ENCODE measurements at places on chromosomes 11 and 22.

- no peak for DNase-seq
Measured at GRCh38 chr11:69599502-69599901, 41.5 kb upstream of the CCND1 start.

DNA sequence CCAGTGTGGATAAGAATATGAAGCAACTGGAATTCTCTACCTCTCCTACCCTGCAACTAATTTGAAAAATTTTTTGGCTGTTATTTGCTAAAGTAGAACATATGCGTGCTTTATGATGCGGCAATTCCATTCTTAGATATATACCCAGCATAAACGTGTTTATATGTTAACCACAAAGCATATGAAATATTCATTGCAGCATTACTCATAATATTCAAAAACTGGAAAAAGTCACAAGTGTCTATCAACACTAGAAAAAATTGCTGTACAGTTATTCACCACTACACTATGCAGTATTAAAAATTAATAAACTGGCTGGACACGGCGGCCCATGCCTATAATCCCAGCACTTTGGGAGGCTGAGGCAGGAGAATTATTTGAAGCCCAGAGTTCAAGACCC, 226.4 kb downstream of the LUZP2 start:
- DNase-seq: no peak

DNA sequence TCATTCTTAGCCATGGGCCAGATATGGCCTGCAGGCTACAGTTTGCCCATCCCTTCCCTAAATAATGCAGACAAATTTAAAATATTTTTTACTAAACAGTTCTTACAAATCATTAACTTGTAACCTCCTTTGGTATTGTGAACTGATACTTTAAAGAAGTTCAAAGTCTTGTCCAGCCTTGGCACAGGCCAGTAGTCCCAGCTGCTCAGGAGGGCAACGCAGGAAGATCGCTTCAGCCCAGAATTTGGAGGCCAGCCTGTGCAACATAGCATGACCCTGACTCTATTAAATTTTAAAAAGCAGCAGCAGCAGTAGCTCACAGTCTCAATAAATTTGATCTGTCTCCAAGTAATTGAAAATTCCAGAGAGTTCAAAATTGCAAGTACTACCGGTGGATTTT, 83.7 kb upstream of the ARHGAP32 start:
- no peak for DNase-seq

DNA sequence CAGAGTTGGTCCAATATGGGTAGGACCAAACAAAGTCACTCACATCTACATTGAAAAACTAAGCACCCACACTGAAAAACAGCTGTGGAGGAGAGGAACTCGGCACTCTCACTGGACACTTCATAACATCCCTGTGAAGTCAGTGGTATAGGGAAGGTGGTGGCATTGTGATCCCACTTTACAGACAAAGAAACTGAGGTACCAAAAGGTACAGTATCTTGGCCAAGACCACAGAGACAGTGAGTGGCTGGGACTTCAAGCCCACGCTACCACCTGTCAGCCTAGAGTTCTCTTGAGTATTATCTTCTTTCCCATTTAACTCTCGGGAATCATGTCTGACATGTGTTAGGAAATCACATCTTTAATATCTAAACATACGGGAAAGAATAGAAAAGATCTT, 61.9 kb downstream of the SYN3 start:
- DNase-seq: no peak

- no peak for DNase-seq
Measured at GRCh38 chr22:35567351-35568141, 26.9 kb downstream of the RASD2 start.

- DNase-seq: no peak
Measured at GRCh38 chr11:62928011-62928410, 6.8 kb upstream of the CHRM1 start.

DNA sequence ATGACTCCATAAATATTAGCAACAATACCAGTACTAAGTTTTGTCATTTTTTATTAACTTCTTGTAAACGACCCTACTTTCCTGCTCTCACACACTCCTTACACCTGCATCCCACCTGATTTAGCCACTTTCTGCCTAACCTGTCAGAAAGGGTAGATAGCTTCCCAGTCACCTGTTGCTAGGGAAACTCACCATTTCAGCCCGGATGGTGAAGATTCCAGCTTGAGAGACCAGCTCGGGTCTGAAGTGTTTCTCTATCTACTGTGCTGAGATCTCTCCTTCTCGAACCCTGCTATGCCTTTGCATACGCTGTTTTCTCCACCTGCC, at the start of gene PARVG:
TSS of gene PARVG (plus strand) at position 220 of the 327 bp plus-strand sequence. CDS start 2,405 bp downstream, outside the sequence.
- DNase-seq: peak; percentile 3

GRCh38 chr22:37233751-37234631, 10.1 kb downstream of the RAC2 start:
- DNase-seq: no peak

DNA sequence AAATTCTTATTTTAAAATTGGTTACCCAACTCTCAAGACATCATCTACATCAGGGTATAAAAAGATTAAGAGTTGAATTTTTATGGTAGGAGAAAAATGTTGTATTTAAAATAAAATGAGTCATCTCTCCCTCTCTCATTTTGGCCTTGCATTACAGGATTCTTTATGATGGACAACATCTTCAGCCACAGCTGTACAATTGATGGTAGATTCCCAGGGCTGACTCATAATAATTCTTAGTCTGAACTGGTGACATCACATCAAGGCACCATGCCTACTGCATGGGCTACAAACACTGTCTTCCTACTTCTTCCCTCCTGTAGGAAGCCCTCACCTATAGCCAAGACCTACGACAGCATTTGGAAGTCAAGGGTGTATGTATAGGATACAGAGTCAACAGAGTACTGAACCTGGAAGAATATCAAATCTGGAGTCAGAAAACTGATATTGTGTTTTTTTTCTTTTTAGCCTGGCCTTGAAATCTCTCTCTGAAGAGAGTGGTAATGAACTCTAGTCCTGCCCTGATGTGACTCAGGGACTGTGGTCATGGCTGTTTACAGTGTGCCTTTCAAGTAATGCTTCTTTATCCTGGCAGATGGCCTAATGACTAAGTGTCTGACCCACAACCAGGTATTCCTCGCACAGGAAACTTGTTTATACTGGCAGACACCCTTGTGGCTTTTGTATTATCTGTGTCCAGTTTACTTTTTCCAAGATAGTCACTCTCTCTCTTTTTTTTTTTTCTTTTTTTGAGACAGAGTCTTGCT, 32.5 kb downstream of the MRGPRX2 start:
- DNase-seq: no peak

GRCh38 chr11:110525883-110526282, 96.1 kb downstream of the FDX1 start:
- no peak for DNase-seq

DNA sequence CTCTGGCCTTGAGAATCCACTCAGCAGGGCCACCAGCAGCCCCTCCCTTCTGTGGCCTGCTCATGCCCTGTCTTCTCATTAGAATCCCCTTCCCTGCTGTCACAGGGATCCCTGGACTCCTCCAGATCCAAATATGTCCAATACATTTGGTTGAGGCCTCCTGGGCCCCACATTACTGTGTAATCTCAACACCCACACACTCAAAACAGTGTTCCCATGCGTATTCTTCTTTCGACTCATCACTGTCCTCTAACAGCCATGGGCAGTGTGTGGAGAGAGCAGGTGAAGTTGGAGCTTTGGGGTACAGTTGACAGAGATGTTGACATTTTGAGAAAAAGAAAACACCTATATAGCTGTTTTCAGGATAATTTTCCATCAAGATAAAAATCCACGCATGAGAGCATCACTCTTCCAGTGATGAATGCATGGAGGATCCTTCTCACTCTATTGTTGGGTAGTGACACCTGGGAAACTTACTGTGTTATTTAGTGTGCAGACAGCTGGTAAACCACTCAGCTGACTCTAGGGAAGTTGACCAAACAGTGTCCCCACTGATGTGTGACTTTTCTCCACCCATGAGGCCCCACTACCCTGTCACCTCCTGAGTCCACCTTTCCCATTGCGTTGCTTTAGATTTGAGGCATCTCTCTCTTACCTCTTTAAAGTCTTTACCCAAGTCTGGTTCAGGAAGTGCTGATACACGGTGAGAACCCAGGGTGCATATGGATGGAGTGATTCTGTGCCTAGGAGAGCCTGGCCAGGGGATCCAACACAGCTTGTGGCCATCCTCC, 28.7 kb upstream of the VPREB1 start:
- DNase-seq: no peak

DNA sequence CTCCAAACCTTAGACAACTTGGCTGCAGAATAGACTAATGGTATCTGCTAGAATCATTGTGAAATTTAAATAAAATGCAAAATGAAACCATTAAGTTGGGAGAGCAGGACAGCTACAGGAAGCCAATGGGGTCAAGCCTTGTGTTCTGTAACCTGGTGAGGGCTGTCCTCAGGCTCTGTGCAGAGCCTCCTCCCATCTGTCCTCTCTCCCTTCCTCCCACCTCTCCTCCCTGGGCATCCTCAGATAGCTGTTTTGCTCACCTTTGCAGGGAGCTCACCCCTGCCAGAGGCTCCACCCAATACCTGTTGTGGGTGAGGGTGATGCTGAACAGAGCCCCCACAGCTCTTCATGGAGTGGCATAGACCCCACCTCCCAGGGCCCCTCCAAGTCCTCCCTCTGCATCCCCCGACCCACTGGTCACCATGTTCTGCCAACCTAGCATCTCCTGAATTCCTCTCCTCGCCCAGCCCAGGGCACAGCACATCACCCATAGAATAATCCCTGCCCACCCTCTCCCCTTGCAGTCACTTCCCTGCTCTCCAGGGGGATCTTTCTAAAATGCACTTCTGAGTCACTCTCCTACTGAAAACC, 100.3 kb downstream of the PDE2A start:
- no peak for DNase-seq

- no peak for DNase-seq
Measured at GRCh38 chr11:112805658-112806057, 155.6 kb upstream of the NCAM1 start.

- DNase-seq: no peak
Measured at GRCh38 chr11:65204143-65204542, 22.4 kb downstream of the CAPN1 start.

GRCh38 chr11:45105233-45105983, 41.0 kb upstream of the PRDM11 start:
- DNase-seq: peak; percentile 27

DNA sequence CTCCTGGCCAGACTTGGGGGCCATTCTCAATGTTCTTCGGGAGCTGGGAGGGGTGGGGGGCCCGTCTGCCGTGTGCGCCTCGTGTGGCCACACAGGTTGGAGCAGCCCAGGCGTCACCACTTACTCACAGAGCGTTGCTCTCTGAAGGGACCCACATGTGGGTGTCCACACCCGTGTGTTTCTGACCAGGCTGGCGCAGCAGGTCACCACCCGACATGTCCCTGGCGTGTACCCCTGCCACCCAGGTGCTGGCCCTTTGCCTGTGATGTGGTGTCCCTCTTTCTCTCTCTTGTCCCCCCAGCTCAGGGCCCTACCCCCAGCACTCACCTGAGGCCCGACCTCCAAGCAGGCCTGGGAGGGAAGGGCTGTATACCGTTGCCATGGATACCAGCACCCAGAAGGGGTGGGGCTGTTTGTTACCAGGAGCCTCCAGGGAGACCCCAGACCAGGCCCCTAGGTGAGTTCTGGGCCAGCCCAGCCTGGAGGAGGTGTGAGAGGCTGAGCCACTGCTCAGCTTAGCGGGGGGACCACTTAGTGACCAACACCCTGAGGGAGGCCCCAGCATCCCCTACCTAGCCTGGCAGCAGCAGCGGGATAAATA, 1.4 kb downstream of the LMNTD2 start:
- no peak for DNase-seq

DNA sequence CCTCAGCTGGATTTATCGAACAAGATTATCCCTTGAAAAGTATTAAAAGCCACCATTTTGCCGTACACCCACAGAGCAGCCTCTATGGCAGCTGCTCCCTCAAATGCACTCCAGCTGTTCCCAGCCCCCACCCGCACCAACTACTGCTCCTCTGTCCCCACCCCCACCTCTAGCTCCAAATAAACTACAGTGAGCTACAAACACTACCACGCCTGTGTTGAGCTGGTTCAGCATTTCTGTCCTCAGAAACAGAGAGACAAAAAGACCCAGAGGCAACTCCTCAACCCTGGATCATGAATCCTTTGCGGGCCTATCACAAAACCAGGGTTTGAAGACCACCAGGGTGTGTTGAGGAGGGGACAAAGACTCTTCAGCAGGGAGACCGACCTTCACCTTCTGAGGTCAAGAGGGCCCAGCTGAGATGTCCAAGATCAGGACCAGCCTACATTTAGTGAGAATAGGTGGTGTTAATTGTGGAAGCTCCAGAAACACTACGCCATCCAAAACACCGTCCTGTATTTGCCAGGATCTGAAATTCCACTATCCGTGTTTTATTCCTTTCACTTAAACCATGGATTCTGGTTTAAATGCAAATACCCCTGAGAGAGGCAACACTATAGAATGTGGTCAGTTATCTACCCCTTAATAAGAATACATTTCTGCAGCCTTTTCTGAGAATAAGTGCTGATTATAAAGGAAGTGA, 195.9 kb downstream of the DSCAML1 start:
- no peak for DNase-seq

DNA sequence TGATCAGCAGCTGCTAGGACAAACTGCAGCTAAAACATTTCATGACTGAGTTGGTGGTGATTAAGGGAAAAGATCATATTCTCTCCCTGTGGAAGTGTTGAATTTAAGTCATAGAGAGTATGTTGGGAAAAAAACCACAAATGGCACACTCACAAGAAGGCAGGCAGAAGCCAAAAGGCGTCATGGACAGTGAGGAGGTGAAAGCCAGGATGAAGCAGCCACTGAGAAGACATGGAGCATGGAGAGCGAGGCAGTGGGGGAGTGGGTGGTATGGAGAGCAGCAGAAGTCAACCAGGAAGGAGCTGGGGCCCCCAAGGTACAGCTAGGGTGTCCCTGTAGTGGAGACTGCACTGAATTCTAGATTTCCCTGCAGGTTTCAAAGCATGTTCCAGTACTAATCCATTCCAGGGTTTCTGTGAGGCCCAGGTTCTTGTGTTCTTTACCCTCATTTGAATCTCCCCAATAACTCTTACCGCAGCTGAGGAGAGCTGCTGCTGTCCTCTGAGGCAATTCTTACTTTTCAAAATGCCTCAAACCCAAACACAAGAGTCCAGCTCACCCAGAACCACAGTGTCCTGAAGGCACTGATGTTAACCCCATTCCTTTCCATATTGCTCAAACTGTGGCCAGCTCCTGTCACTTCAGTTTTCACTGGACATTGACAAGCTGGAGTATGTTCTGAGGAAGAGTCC, 191.8 kb upstream of the E2F8 start:
- DNase-seq: no peak

DNA sequence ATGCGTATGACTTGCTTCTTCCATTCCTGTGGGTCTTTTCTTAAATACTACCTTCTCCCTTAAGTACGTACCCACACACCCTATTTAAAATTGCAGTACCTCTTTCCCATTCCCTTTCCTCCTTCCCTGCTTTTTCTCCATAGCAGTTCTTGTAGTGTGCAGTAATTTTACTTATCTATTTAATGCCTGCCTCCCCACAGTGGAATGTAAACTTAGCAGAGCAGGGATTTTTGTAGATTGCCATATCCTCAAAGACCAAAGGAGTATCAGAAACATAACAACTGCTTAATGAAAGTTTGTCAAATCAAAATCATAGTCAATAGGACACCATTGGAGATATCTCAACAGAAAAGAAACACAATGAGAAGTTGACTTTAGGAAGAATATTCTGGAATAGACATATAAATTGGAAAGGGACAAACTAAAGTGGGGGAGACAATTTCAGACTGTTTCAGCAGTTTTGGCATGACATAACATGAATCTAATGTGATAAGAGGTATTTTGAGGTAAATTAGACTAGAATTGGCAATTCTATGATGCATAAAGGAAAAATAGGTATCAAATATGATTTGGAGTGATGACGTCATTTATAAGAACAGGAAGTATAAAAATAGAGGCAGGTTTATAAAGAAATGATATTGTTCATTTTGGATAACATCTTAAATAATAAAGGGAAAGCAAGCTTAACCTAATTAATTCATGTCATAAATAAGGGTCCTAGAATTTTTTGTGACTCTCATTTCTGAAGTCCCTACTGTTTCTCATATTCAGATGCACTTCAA, 188.4 kb downstream of the SOX6 start:
- DNase-seq: no peak

Measured in stimulated activated CD4-positive, alpha-beta T cell treated with anti-CD3 and anti-CD28 coated beads, TNF-alpha, amount 100 ng/mL, for 4 hours (primary cell).